IMR-90 (cell line): ENCODE measurements at places on chromosomes 11 and 22.
A peak's percentile ranks its signal among the peaks of the same experiment; 100 is the strongest.

GRCh38 chr11:23280088-23280487 lies 419.8 kb upstream of the CCDC179 start:
- DNase-seq: peak; percentile 76
- no peaks in the 10 kb centered on the region for H3K27me3 ChIP-seq
- H3K4me1 ChIP-seq: no peaks in the 10 kb centered on the region; the same call in 1 of the 2 replicates
- no peak overlapping the region for H3K27ac ChIP-seq

- H3K27ac ChIP-seq: no peak overlapping the region
- no peaks in the 10 kb centered on the region for H3K27me3 ChIP-seq
- H3K4me3 ChIP-seq: no peak overlapping the region
- DNase-seq: no peak
- H3K36me3 ChIP-seq: peaks cover 51% of the 10 kb centered on the region
- H3K4me1 ChIP-seq: peaks cover 4% of the 10 kb centered on the region
Measured at GRCh38 chr11:10806206-10806605, 2.5 kb downstream of the EIF4G2 start.

GRCh38 chr11:73269459-73270015 lies 2.6 kb upstream of the P2RY6 start:
- DNase-seq: no peak
- H3K27me3 ChIP-seq: peaks cover 58% of the 10 kb centered on the region
- no peaks in the 10 kb centered on the region for H3K4me1 ChIP-seq
- no peak overlapping the region for H3K27ac ChIP-seq
- no peaks in the 10 kb centered on the region for H3K36me3 ChIP-seq
- H3K4me3 ChIP-seq: no peak overlapping the region

- H3K27me3 ChIP-seq: no peaks in the 10 kb centered on the region
- H3K4me1 ChIP-seq: peaks cover 8% of the 10 kb centered on the region
- no peak overlapping the region for H3K27ac ChIP-seq
- no peak overlapping the region for H3K4me3 ChIP-seq
Measured at GRCh38 chr11:63888170-63889086, 28.5 kb downstream of the RCOR2 start.

GRCh38 chr11:17821648-17822400 lies 87.2 kb downstream of the KCNC1 start:
- H3K4me3 ChIP-seq: no peak overlapping the region
- peak overlapping the region; percentile 15; the same call in 1 of the 2 replicates for H3K27ac ChIP-seq
- peak; percentile 82 for DNase-seq
- H3K27me3 ChIP-seq: no peaks in the 10 kb centered on the region
- H3K36me3 ChIP-seq: no peaks in the 10 kb centered on the region

DNA sequence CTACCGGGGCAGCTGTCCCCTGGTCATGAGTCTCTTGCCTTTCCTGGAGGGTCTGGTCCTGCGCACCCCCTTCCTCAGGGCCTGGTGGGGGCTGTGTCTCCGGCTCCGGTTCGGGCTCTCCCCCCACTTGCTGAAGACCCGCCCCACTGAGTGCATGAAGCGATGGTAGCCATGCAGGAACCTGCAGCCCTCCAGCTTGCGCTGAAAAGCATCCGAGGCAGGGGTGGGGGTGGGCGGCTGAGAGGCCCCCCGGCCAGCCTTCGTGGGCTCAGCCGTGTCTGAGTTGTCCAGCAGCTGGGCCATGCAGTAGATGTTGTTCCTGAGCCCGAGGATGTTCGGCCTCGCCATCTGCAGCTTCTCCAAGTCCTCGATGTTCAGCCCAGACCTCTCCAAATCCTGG lies 2.8 kb downstream of the OSM start:
- H3K4me3 ChIP-seq: no peak overlapping the region
- H3K27ac ChIP-seq: no peak overlapping the region
- no peaks in the 10 kb centered on the region; the same call in 1 of the 2 replicates for H3K27me3 ChIP-seq
- DNase-seq: no peak
- H3K36me3 ChIP-seq: no peaks in the 10 kb centered on the region

DNA sequence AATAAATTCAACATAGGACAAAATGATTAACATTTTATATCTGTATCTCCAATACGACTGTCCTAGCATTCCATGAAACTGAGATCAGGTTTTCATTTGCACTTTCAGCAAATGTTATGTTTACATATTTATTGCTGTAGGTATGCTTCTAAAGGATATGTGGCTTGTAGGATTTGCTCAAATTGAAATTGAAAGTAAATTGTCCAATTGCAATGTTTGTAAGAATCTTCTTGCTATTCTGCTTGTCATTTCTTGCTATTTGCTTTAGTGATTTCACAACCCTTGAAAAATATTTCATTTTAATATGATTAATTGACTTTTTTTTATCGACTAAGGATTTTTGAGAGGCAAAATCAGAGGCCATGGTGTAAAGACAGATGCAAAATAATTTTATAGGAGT lies 904.2 kb upstream of the RAG2 start:
- no peak overlapping the region for H3K27ac ChIP-seq
- peaks cover 12% of the 10 kb centered on the region for H3K4me1 ChIP-seq

DNA sequence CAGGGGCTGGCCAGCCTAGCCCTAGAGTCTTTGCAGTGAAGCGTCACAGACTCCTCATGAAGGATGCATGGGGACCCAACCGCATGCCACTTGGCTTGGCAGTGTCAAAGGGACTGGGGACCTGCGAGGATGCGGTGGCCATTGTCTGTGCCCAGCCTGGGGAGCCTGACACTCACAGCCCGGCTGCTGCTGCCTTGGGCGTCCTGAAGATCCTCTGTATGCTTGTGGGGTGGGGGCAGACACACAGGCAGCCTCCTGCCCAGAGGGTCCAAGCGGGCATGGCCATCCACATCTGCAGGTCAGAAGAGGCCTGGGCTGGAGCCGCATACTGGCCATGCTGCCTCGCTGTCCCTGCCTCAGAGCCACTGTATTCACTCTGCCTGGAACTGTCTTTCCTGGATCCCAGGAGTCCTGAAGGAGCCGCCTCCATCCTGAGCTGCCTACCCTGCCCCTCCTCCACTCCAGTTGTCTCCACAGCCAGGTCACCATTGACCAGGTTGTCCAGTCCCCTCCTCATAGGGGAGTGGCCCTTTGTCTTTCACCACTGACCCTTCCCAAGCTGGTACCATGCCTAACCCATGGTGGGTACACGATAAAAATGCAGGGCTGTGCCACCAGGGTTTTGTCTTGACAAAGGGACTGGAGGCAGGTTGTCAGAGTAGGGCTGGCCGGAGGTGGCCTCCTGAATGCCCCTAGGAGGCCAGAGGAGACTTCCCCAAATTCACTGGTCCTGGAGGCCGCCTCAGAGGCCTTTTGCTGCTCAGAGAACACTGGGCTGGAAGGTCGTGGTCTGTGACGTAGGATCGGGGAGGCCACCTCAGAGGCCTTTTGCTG lies 107.0 kb downstream of the KCNQ1OT1 start:
- no peak for DNase-seq
- H3K4me3 ChIP-seq: no peak overlapping the region
- H3K27me3 ChIP-seq: peaks cover 26% of the 10 kb centered on the region; the same call in 1 of the 2 replicates
- no peaks in the 10 kb centered on the region for H3K36me3 ChIP-seq
- no peaks in the 10 kb centered on the region for H3K4me1 ChIP-seq
- no peak overlapping the region for H3K27ac ChIP-seq

DNA sequence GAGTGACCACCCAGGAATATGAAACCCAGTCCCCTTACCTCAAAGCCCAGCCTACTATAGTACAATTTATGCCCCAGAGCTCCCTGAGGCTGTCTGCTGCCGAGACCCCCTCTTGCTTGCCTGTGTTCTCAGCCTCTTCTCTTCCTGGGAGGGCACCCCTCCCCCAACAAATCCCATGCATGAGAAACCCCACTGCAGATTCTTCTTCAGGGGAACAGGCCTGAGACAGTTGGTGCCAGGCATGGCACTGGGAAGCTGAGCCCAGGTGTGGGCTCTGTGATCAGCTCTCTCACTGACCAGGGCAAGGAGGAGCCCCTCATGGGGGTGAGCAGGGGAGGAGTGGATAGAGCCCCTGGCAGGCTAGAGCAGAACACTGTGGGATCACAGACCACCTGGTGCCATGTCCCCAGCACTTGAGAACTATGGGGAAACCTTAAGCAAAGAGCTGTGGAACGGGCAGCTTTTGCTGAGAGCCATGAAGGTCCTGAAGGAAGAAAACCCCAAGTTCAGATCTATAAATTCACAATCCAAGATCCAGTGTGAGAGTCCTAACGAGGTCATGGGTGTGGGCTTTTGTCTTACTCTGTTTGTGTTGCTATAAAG lies 46.5 kb upstream of the TH start:
- H3K27ac ChIP-seq: no peak overlapping the region
- no peak overlapping the region for H3K4me3 ChIP-seq
- H3K36me3 ChIP-seq: no peaks in the 10 kb centered on the region
- H3K4me1 ChIP-seq: no peaks in the 10 kb centered on the region

GRCh38 chr11:119249671-119250010 lies 43.5 kb downstream of the CBL start:
- H3K4me1 ChIP-seq: peaks cover 5% of the 10 kb centered on the region; the same call in 1 of the 2 replicates
- no peaks in the 10 kb centered on the region; the same call in 1 of the 2 replicates for H3K36me3 ChIP-seq
- no peak overlapping the region for H3K4me3 ChIP-seq

GRCh38 chr11:104028476-104029263 lies 7.8 kb upstream of the DDI1 start:
- no peak overlapping the region for H3K4me3 ChIP-seq
- H3K4me1 ChIP-seq: no peaks in the 10 kb centered on the region
- H3K27me3 ChIP-seq: no peaks in the 10 kb centered on the region
- no peak overlapping the region for H3K27ac ChIP-seq
- no peaks in the 10 kb centered on the region for H3K36me3 ChIP-seq

- H3K4me1 ChIP-seq: no peaks in the 10 kb centered on the region
- H3K27ac ChIP-seq: no peak overlapping the region
- H3K4me3 ChIP-seq: no peak overlapping the region
- no peak for DNase-seq
Measured at GRCh38 chr22:35010543-35010942, 55.4 kb upstream of the ISX start.

DNA sequence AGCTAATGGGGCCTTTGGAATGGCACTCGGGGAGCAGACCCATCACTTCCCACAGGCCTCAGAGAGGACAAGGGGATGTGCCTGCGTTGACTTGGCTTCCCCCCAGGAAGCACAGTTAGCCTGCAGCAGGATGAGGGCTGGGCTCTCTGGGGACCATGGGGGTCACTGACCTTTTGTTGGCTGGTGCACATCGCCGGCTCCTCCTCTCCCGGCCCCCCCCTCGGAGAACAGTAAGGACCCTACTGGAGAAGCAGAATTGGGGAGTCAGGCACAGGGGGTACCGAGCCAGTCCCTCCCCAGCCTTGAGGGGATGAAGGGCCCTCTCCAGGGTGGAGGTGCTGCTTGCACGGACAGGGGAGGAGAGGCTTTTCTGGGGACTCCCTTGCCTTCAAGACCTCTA lies 32.8 kb downstream of the NRXN2 start:
- peaks cover 70% of the 10 kb centered on the region for H3K27me3 ChIP-seq
- no peak overlapping the region for H3K27ac ChIP-seq
- H3K4me1 ChIP-seq: no peaks in the 10 kb centered on the region; the same call in 1 of the 2 replicates
- H3K36me3 ChIP-seq: no peaks in the 10 kb centered on the region
- no peak overlapping the region for H3K4me3 ChIP-seq
- DNase-seq: no peak

GRCh38 chr11:73288873-73289707 lies 17.0 kb downstream of the P2RY6 start:
- H3K4me3 ChIP-seq: no peak overlapping the region
- H3K27ac ChIP-seq: peak overlapping the region; percentile 1; the same call in 1 of the 2 replicates
- peak; percentile 65 for DNase-seq
- peaks cover 8% of the 10 kb centered on the region for H3K4me1 ChIP-seq
- no peaks in the 10 kb centered on the region for H3K27me3 ChIP-seq

DNA sequence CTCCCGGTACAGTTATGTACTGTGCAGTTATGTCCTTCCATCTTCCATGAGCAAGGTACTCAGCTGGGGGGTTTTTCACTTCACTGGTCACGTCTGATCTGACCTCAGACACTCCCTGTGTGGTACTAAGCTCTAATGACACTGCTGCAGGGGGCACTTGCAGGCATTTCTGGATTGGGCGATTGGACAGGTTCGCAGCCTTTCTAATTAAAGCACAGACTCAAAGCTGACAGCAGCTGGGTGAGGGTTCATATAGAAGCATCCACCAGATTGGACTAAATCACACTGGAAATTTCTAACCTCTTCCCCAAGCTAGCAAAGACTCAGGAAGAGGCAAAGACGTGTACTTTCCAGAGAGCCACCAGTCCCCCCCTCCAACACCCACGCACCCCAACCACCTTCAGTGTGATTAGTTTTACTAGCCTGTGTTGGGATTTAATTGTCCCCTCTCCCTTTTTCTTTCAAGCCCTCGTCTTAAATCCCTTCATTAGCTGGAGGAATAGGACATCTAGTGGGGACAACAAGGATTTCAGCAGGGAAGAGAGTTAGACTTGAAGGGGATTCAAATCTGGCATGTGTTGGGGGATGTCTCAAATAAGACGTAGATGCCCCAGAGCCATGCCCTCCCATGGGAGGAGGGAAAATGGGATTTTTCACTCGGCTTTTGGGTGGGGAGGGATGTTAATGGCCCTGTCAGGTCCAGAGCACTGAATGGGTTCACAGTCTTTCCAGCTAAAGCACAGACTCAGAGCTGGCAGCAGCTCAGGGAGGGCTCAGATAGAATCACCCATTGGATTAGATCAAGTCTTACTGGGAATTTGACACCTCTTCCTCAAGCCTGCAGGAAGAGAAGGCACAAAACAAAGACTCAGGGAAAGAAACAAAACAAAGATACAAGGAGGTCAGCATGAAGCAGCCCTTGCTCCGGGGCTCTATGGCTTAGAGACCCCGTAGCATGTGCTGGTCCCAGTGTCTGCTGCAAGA lies 10.9 kb downstream of the INS start:
- no peaks in the 10 kb centered on the region for H3K4me1 ChIP-seq
- DNase-seq: peak; percentile 59
- H3K27ac ChIP-seq: no peak overlapping the region
- H3K27me3 ChIP-seq: peaks cover 56% of the 10 kb centered on the region

DNA sequence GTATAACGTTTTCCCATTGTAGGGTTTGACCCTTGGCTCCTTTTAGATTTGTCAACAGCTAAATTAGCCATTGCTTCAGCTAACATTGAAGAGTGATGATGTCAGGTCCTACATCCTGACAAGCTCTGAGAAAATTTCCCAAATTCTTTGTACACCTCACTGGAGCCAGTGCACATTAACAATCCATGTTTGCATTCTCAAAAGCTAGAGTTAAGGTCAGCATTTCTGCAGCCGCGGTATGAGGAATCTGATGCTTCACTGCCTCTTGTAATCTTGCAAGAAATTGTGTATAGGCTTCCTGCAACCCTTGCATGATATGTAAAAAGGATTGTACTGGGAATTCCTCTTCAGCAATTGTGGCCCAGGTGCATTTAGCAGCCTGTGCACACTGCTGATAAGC lies 33.1 kb upstream of the NCAM1 start:
- no peak overlapping the region for H3K27ac ChIP-seq
- no peak overlapping the region for H3K4me3 ChIP-seq
- DNase-seq: no peak
